ENCODE measurements at places on chromosomes 12 and 14.
A peak's percentile ranks its signal among the peaks of the same experiment; 100 is the strongest.

DNA sequence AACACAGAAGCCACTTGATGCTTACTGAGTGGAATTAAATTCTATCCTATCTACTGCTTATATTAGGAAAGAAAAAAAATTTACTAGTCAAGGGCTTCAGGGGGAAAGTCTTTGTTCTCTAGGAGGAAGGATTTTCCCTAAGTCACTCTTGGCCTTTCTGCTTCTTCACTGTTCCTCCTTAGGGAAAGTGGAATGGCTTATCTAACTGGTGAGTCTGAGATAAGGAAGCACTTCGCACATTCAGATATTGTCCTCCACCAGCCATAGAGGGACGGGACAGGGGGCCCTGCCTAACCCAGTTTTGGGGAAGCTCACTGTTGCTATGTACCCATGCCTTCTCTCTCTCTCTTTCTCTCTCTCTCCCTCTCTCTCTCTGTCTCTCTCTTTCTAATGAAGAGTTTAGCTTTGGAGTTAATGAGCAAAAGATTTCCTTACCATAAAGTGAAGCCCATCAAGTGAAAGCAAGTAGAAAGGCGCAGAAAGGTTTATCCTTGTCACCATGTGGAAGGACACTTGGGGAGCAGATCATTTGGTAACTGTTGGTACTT lies 450.6 kb downstream of the ZFP36L1 start:
- DNase-seq, result no peak

DNA sequence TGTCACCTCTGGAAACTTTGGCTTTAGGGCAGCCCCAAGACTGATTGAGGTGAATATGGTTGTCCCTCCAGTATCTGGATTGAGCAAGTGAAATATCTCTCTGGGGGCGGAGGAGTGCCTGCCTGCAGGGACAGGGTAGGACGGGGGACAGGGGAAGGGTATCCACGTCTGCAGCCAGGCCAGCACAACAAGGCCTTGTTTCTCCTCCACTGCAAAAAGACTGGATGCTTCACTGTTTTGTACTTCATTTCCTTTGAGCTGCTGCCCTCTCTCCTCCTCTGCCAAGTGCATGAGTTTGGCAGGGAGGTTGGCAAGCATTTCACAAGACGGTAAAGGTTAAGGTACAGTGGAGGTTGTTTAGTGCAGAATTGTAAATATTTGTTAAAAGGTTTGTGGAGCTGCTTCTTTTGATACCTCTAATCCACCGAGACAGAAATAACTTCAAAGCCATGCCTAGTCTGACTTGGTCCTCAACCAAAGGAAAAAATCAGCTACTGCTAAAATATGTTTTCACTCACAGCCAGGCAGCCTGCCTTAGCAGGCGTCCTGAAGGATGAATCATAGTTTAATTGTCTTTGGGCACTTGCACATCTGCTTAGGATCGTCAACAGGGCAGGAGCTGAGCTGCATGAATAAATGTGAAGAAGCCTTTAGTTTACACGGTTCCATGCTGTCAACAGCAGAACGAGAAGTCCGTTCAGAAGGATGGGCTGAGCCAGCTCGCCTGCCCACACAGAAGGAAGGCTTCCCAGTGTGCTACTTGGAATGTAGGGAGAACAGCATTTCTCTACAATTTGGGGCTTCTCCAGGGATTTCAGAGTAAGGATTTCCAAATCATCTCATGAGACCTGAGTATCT lies 269.7 kb downstream of the TTC6 start:
- DNase-seq, result no peak

- DNase-seq, result no peak
Observed at GRCh38 chr12:41459111-41459905, 271.2 kb downstream of the PDZRN4 start.

GRCh38 chr12:81128930-81129554 lies 51.2 kb downstream of the ACSS3 start:
- peak; percentile 24 for DNase-seq

DNA sequence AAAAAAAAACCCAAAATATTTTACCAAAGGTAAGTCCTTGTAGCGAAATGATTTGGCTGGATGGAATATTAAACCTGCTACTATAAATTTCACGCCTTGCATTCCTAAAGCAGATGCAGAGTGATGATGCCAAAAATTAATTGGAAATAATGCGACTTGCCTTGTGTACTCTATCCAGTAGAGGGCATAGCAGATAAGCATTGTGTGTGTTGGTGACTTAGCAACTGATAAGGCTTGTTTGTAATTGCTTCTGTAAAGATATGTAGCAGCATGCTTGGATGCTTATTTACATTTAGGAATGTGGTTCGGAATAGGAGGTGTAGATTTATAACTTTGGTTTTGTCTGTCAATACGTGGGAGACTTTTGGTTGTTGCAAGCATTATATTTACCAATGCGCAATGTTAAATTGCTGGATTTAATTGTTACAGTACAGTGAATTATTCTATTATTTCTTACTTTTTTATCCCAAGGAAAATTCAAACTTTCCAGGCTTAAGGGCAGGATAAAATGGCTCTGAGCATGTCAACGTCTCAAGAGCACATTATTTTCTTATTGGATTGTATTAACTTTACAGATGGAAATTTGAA lies 80.5 kb downstream of the TMEM260 start:
- DNase-seq, result no peak

DNA sequence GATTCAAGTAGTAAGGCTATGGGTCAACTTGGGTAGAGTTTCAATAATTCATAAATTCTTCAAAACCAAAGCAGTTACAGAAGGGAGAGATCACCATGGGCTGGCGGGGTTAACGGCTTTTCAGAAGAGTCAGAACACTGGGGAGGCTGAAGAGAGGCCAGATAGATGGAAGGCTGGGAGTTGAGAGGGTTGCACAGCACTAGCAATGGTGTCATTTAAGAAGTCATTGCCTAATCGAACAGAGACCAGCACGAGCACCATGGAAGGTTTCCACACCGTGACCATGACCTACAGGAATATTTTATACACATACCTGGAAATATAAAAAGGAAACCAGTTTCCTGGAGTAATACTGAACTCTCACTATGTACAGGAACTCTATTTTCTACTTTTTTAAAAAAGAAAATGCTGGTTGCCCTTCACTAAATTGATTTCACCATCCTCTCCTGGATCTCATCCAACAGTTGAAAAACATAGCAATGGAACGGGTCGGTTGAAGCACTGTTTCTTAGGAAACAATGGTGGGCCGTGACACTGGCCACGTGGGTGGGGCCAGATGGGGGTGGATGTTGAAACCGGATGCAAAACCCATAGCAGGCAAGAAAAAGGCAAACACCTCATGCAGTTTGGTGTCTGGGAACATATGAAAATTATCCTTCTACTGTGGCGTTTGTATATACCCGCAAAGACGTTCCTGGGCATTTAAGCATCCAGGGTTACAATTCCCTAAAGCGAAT lies 38.0 kb upstream of the RIN3 start:
- DNase-seq, result no peak

DNA sequence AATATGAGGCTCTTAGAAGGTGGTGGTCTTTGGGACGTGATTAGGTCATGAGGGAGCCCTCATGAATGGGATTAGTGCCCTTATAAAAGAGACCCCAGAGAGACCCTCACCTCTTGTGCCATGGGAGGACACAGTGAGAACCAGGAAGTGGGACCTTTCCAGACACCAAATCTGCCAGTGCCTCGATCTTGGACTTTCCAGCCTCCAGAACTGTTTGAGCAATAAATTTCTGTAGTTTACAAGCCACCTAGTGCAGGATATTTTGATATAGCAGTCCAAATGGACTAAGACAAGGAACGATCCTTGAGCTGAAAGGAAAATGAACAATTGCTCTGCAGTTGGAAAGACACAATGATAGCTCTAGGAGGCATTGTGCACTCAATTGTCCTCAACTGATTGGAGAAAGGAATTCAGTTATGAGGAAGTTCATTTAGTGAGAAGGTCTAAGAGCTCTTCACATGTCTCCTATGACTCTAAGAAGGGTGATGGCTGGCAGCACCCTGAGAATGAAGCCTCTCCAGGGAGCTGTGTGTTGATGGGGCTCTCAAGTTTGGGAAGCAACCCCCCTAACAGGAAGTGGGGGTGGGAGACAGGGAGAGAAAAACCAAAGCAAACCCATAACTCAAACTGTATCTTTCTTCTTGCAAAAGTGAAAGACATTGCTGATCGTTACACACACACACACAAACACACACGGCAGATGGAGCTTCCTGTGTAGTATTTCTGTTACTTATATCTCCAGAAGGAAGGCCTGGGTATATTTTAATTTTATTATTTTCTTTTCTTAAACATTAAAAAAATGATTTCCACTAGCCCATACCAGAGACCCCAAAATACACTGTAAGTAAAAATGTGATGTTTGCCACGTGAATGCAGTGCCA lies 21.0 kb downstream of the CHST11 start:
- DNase-seq, result no peak
